ENCODE measurements at places on chromosomes 5 and 9.

DNA sequence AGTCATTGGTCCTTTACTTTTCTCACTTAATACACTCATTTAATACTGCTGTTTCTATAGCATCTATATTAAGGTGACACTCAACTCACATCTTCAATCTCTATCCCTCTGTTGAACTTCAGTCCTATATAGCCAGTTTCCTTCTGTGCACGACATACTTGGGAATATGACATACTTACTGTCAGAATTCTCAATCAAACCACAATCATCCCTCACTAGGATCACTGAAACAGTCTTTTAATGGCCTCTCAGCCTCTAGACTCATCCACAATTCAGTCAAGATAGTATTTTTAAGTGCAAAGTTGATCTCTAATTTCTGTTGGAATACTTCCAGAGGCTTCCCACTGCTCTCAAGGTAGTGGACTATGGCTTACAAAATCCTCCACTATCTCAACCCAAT, 251.0 kb upstream of the MEF2C start:
- DNase-seq: no peak

DNA sequence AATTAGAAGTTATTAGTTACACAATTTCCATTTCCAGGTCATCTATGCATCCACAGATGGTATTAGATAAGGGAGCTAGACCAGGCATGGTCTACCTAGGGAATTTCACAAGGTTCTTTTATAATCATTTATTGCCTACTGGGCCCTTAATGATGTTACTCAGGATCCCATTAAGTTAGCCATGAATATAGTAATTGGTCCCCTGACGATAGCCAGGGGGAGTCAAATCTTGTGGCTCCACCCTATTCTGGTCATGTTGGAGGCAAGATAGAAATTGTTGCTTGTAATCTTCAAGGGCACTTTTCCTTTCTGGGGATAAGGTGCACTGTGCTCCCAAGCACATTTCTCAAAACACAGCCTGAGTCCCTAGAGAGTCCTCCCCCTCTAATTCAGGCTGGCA, 14.1 kb upstream of the ELL2 start:
- no peak for DNase-seq

DNA sequence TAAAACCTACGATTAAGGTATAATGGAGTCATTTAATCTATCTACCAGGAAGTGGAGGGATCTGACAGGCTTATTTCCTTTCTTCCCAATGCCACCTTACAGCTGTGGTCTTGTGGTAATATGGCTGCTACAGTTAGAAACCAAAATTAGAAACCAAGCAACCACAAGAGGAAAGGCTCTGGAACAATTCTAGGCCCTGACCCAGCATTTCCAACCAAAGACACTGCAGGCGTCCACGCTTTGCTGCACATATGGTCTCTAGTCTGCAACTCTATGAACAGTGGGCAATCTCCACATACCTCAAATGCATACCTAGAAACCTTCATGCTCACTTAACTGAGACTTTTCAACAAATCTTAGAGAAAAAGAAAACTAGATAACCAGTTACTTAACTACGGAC, 339.1 kb downstream of the NFIB start:
- DNase-seq: no peak

DNA sequence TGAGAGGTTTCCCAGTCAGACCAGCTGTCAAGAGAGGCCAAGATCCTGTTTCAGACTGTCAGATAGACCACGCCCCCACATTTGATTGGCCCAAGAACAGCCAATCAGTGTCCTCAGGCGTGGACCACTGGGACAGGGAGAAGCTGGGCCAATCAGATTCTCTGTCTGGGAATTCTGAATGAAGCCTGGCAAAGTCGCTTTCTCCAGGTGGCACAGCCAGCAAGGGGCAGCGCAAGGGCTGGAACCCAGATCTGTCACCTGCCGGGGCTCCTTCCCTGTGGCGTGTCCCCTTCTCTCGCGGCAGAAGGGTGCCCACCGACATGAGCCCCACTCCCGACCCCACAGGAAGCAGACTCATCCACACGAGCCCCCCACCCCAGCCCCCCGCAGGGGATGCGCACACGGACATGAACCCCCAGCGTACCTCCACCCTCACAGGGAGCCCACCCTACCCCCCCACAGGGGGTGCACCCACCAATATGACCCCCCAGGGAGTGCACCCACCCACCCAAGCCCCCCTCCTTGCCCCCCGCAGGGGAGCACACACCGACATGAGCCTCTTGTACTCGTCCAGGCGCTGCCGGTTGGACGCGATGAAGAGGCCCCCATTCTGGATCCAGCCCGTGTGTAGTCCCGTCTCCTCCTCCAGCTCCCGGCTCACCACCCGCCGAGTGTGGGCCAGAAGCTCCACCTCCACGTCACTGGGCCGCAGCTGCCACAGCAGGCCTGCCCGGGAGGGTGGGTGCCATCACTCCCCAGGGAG, 6.1 kb downstream of the SARDH start:
- no peak for DNase-seq

DNA sequence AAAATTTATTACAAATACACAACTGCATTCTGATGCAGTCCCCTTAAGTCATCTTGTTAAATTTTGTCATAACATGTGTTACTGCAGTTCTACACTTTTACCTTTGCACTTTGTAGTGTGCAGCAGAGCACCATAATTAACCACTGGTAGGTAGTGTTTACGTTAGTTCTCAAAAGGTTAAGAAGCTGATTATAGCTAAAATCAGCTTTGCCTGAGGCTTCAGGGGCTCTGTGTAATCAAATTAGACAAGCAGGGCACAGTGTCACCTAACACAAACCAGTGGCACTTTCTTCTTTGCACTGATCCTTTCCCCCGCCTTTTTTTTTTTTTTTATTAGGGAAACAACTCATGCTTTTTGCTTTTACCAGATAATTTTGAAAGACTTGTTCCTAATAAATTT, 26.1 kb downstream of the POU5F2 start:
- DNase-seq: no peak

DNA sequence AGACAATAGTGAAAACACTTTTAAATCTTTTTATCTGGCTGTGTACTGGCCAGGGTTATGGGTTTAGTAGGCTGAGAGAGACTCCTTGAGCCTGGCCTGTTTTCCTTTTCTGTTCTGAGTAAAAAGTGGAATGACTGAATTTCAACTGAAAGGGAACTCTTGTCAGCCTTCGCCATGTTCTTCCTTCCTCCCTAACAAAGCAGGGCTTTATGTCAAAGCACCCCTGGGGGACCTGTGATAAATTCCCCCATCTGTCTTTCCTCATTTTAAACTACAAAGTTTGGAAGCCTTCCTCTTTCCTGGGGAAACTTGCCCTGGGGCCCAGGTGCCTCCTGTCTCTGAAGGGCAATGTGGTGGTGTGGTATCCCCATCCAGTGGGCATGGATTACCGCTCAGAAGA, 29.7 kb downstream of the LARP1 start:
- no peak for DNase-seq

DNA sequence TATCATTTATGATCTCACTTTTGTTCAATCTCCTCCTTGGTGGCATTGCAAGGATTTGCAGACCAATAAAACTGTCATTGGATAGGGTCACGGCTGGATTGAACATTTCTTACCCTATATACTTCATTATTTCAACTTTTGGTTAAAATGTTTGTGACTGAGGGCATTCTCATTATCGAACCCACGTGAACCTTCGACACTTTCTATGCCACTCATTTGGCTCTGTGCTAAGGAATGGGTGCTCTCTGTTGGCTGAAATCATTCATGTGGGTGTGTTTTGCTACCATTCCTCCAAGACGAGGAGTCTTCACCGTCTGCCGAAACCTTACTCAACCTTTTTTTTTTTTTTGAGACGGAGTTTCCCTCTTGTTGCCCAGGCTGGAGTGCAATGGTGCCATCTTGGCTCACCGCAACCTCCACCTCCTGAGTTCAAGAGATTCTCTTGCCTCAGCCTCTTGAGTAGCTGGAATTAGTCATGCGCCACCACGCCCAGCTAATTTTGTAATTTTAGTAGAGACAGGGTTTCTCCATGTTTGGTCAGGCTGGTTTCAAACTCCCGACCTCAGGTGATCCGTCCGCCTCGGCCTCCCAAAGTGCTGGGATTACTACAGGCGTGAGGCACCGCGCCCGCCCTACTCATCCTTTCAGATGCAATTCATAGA, 62.5 kb downstream of the CSNK1A1 start:
- no peak for DNase-seq

DNA sequence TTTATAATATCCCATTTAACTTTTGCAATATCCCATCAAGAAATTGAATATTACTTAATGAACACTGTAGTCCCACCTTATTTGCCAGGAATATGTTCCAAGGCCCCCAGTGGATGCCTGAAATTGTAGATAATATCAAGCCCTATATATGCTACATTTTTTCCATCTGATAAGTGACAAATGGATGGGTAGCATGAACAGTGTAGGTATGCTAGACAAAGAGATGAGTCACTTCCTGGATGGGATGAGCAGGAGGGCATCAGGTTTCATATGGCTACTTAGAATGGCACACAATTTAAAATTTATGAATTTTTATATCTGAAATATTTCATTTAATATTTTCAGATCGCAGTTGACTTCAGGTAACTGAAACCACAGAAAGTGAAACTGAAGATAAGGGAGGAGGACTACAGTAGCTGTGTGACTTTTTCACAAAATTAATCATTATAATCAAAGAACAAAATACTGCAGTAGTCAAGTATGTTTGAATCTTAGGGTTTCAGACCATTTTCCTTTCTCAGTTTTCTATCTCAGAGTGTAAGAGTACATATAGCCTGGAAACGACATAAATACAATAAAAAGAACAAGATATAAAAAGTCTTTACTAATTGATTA, 636.4 kb upstream of the ARRDC3 start:
- no peak for DNase-seq

DNA sequence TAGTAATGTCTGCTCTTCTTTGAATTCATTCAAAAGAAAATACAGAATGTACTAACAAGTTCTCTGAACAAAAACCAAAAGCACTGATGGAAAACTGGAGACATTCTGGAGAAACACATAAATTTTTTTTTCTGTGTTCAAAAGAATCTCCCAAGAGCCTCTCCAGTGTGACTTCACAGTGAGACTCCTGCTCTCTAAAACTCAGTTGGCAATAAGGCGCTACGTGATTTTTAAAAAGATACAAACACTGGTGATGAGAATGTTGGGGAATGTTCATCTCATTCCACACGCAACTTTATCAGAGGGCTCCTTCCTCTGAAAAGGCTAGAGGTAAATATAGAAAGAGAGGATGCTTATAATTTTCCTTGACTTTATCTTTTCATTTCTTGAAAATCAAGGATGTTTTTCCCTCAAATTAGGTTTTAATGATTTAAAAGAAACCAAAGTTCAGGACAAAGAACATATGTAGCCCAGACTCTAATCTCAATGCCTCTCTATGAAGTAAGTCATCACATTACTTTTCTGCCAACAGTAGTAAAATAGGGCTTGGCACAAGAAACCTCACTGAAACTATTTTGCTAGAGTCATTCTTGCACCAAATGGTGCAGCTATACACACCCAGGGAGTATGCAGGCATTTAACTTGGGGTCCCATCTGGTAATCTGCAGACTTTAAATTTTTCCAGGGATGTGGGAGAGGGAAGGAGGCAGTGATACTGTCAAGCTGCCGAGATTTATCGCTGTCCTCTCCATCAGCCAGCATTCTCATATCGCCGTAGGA, 12.9 kb upstream of the AOPEP start:
- DNase-seq: no peak

DNA sequence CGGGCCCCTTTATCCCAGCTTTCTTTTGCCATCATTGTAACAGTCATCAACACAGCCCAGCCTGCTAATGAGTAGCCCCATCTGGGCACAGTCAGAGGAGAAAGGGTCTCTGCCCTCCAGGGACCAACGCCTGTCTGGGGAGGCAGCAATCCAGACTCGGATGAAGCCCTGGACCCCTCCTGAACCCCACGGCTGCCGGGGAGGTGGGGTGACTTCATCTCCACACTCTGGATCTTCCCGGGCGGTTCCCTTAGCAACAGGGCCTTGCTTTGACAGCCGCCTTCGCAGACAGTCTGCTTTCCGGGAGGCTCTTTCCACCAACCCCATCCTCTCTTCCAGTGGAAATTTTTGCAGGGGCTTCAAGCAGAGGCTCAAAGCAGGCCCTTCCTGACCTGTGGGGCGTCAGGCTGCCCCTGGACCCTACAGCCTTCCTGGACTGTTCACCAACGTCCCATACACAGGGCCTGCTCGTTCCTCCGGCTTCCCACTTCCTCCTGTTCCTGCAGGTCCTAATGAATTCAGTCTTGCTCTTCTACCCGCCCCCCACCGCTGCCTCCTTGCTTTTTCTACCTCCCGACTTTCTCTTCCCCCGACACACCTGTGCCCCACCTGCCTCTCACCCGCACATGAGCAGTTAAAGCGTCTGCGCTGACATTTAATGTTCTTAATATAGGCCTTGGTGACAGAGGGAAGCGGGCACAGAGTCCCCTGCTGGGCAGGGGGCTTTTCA, 161.7 kb upstream of the MVB12B start:
- no peak for DNase-seq

GRCh38 chr9:73199886-73200285, 48.2 kb downstream of the ANXA1 start:
- no peak for DNase-seq

DNA sequence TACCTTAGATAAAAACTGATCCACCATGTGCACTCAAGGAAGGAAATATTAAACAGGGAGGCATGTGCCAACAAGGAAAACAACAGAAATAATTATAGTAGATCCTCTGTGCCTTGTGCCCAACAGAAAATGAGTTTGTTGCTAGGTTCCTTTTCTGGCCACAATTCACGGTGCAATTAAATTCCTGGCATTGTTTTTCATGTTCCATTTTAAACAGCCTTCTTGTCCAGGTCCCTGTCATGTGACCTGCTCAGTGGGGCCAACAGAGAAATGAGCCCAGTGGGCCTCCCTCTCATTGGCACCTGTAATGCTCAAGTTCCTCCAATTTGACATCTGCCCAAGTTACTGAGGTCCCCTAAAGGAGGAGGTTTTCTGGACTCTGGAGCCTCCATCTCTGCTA, 56.5 kb downstream of the SPOCK1 start:
- DNase-seq: no peak

GRCh38 chr9:26727471-26727870, 165.1 kb downstream of the CAAP1 start:
- no peak for DNase-seq

DNA sequence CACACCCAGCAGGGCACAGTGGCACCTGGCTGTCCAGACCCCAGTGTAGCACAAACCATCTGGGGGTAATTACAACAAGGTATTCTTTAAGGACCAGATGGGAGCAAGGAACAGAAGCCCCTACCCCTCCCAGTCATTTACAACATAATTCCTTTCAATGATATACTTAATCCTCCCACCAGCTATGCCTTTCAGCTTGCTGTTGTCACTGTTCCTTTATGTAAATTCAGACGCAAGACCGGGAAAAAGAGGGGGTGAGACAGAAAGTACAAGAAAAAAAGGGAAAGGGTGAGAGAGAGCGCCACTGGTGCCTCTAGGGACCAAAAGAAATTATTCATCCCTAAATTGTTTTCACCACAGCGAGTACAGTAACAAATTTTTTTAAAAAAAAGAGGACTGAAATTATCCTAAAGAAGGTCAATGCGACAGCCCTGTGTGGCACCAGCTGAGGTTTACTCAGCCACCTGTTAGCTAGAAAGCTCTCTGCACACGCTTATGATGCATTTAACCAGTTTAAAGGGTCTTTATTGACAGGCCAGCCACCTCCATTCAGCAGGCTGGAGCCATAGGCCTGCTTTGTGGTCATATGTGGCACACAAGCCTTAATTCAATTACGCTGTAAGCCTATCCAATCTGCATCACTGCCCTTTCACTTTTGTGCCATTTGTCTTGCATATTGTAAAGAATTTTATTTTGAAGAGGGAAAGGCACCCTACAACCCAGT, 210.2 kb upstream of the ISL1 start:
- DNase-seq: no peak
